Thymus (tissue), 14 donors: ENCODE measurements at places on chromosomes 16 and 17.

- no peak for DNase-seq
Measured at GRCh38 chr17:43040655-43041054, 15.6 kb downstream of the RND2 start.

DNA sequence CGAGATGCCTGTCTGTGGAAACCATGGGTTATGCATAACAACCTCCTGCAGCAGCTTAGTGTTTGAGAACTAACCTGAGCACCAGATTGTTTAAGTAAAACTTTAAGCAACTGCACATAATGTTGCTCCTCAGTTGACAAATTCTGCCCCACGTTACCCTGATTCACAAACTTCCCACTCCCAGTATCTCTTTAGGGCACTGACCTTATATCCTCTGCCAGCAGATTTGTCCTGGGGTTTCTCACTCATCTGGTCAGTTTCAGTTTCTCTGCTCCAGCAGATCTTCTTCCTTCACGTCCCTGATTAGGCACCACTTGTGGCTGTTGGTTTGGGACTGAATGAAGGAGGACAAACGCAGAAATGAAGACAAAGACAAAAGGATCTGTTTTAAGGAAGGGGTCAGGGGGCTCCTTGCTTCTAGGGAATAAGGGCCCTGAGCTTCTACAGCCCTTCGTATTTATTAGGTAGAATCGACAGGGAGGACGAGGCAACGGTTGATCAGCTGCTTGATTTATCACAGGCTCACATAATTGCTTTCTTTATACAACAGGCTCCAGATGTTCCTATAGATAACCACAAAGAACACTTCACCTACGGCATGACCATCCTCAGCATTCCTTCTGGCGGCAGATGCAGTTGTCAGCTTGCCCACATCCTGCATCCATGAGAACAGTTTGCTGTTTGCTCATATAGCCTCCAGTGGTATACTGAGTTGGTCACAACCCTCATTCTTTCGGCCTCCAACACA lies 13.5 kb upstream of the ZNF689 start:
- DNase-seq: no peak

DNA sequence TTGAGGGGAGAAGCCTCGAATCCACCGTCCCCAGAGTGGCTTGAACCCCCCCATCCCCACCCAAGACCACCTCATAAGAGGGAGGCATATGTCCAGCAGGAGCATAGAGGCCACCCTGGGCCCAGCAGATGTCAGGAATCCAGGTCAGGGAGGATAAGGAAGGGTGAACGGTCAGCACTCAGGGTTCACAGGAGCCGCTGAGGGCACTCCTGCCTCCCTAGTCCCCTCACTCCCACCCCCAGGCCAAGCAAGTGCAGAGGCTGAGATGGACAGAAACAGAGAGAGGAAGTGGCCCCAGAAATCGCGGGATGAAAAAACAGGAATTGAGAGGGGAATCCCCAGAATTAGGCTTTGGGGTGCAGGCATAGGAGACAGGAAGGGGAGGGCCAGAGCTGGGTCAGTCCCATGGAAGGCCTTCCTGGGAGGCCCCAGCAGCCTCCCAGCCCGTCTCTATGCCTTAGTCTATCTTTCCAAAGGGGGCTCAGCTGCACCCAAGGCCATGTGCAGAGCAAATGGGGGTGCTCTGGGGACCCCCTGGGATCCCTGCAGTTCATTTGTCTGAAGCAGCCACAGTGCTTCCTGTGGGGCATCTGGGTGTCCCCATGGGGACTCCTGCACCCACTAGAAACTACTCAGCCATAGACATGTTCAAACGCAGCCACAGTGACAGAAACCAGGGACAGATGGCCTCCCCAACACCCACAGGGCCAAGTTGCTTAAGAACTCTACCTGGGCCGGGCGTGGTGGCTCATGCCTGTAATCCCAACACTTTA lies 1.7 kb downstream of the CMTM3 start:
- DNase-seq: no peak

- no peak for DNase-seq
Measured at GRCh38 chr16:12289175-12290063, 312.9 kb downstream of the SNX29 start.

- no peak for DNase-seq
Measured at GRCh38 chr16:77450790-77451487, 16.1 kb upstream of the ADAMTS18 start.

GRCh38 chr16:47966325-47966724 lies 189.5 kb downstream of the ABCC12 start:
- no peak for DNase-seq

GRCh38 chr16:6753553-6753952 lies 579.1 kb upstream of the RBFOX1 start:
- no peak for DNase-seq

GRCh38 chr16:84735849-84736586 lies 36.2 kb downstream of the USP10 start:
- DNase-seq: no peak

DNA sequence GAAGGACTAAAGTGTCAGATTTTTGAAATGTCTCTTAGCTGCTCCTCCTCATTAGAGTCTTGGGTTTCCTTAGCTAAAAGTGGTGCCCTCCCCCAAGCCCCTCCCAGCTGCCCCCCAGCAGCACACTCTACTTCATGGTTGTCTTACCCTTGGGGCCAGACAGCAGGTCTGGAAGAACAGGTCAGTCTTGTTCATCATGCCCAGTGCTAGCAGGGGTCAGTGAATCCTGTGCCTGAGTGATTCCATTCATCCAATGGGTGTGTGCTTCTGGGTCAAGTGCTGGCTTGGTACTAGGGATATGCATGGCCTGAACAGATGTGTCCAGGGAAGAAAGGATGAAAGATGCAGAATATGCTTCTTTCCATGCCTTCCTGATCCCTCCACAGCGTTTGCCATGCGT lies 93.2 kb downstream of the GNAO1 start:
- DNase-seq: no peak

DNA sequence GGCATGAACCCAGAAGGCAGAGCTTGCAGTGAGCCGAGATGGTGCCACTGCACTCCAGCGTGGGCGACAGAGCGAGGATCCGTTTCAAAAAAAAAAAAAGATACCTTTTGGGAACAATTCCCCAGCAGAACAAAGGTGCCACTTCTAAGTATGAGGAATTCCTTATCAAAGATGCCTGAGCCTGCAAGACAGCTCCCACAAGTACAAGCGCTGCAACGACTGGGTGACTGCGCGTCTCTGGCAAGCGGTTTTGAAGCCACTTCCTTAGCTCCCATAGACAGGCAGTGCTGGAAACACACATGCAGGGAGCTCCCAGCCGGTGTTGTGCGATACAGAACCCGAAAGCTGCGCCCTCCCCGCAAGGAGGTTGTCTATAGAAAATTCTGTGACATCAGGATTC lies 60.5 kb downstream of the ADCY9 start:
- DNase-seq: no peak

DNA sequence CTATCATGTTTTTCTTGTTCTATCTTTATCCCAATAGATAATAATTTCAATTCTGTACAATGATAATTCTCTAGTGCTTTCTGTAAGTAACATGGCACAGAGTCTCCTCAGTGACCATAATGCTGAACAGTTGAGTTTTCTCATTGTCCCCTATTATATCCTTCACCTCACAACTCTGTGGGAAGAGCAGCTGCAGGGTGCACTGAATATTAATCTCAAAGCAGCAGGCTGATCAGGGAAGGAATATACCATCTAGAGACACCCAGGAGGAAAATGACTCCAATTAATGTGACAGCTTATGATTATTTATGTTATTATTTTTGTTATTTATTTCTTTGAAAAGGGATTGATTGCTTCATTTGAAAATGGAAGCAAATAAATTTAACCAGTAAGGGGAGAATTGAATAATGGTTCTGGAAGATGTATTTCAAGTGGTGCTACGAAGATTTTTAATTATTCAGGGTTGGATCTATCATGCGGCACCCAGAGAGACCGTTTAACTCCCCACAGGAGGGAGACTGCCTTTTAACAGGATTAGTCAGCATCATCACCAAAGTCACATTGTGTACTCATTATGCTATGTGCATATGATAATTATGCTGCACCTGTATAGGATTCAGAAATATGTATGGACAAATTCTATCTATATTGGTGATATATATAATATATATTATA lies 1015.7 kb upstream of the GOT2 start:
- no peak for DNase-seq
